ENCODE measurements at places on chromosomes 3 and 15. TPM values are rescaled to one million over a fixed set of nuclear protein-coding genes. Genes with fewer than 3 reads are reported as not detected.

The C3orf80 gene
- not detected for total RNA-seq

The PSTPIP1 gene
- total RNA-seq, result 94.5 TPM

The SEMA3F gene
- 0.10 TPM for total RNA-seq

The RHO gene
- not detected for total RNA-seq

GRCh38 chr3:11371747-11372146 lies 99.5 kb downstream of the ATG7 start:
- DNase-seq, result no peak

GRCh38 chr3:14463330-14464140 lies 61.1 kb downstream of the SLC6A6 start:
- no peak for DNase-seq

DNA sequence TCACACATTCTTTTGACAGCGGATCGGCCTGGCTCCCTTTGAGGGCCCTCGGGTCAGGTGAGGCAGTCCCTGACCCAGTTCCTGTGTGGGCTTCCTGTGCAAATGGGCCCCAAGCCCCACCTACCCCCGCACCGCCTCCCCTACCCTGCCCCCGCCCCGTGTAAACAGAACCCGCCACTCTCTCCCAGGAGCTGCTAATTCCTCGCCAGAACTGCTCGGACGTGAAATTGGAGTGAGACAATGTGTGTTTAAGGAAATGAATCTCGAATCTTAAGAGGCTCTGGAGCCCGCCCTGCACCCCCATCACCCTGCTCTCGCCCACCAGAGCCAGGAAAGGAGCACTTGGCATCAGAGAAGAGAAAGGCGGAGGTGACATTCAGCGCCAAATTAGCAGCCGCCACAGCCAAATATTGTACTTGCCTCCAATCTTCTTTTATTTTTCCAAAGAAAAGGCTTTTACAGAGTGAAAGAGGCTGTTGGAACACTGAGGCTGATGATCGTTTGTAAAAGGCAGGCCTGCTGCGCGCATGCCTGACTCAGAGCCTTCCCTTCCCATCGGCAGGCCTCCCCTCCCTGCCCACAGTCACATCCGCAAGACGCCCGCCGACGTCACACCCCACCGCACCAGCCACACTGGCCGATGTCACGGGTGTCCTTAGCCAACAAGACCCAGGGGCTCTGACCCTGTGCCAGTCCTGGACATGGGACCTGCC lies 53.1 kb downstream of the CACNA2D2 start:
- DNase-seq, result peak; percentile 79

All from activated naive CD8-positive, alpha-beta T cell treated with anti-CD3 and anti-CD28 coated beads for 36 hours (primary cell).